CD4-positive, alpha-beta memory T cell (primary cell): ENCODE measurements at places on chromosomes 6 and 20.

GRCh38 chr6:4788953-4789584 is 12.9 kb downstream of the CDYL start:
- no peak for DNase-seq

- no peak for DNase-seq
These were observed 72.0 kb upstream of the F13A1 start for GRCh38 chr6:6392214-6393068.

DNA sequence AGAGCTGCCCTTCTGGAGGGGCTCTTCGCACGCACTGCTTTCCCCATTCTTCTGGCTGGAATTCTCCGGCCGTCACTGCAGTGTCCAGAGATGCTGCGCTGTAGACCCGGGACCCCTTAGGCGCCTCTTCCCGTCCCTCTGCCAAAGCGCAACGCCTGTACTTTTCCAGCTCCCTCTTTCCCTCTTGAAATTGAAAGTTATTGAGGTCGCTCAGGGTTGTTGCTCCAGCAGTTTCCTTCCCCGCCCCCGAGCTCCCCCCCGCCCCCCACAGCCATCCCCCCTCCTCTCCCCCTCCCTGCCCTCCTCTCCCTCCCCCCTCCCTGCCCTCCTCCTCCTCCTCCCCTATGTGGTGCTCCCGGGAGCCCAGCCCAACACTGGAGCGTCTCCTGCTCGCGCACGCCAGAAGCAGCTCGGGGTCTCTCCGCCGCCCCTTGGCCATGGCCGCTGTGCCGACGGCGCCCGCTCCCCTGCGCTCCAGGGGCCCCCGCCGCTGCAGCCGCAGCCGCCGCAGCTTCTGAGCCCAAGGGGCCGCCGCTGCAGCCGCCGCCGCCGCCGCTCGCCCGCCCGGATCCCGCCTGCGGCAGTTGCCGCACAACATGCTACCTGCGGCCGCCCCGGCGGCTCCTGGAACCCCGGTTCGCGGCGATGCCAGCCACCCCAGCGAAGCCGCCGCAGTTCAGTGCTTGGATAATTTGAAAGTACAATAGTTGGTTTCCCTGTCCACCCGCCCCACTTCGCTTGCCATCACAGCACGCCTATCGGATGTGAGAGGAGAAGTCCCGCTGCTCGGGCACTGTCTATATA is at the start of gene RSPO3:
Gene RSPO3, plus strand, starts transcription at position 374 of the 804 bp plus-strand sequence. CDS start 522 bp downstream, outside the sequence.
- no peak for DNase-seq

GRCh38 chr20:45320948-45321595 is 13.0 kb upstream of the MATN4 start:
- DNase-seq: peak; percentile 30

DNA sequence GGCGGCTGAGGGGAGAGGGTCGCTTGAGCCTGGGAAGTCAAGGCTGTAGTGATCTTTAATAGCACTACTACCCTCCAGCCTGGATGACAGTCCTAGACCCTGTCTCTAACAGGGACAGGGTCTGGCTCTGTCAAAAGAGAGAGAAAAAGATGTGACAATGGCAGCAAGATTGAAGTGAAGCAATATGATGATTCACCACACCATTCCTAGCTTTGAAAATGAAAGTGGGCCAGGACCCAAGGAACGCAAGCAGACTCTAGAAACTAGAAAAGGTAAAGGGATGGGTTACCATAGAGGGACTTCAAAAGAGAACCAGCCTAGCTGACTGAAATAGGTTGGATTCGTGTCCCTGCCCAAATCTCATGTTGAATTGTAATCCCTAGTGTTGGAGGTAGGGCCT is 426.9 kb downstream of the HTR1B start:
- DNase-seq: no peak

DNA sequence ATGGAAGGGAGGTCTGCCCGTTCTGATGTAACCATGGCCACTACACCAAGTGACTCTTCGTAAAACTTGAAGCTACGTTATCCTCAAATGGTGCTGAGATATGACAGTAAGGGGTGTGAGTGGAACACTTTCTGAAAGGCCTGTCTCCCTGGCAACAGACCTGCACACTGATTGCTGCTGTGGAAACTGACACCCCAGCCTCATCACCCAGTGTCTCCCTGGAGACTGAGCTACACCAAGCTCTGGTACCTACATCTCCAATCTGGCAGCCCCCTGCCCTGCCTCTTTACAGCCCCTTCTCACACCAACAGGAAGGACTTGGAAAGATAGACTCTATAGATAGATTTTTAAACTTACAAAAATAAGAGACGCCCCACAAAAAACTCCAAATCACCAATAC is 13.2 kb downstream of the PI16 start:
- DNase-seq: no peak

GRCh38 chr6:94769197-94769596 is 808.1 kb upstream of the MANEA start:
- DNase-seq: no peak

- no peak for DNase-seq
These were observed 76.8 kb upstream of the SYNDIG1 start for GRCh38 chr20:24392612-24393011.

DNA sequence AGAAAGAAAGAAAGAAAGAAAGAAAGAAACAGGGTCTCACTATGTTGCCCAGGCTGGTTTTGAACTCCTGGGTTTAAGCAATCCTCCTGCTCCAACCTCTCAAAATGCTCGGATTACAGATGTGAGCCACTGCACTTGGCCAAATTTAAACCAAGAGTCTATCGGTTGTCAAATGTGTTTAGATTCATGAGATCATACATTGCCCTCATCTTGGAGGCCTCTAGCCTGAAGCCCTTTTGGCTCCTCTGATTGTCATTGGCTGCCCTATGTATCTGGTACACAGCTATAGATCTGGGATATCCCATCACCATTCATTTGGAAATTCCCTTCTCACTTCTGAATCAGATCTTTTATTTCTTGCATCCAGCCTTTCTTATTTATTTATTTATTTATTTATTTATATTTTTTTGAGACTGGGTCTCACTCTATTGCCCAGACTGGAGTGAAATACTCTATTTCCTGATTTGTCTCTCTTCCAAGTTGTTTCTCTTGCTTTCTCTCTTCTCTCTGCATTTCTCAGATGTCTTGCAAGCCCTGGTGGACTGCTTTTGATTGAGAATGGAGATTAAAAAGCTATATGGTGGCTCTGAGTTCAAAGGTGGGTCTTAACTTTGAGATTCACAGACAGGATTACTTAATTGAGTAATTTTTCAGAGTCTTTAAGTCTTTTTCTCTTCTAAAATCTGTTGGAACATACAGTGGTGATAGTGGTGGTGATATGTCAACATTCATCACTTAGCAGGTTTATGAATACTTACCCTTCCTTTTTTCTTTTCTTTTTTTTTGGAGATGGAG is 121.9 kb downstream of the GJA1 start:
- no peak for DNase-seq

DNA sequence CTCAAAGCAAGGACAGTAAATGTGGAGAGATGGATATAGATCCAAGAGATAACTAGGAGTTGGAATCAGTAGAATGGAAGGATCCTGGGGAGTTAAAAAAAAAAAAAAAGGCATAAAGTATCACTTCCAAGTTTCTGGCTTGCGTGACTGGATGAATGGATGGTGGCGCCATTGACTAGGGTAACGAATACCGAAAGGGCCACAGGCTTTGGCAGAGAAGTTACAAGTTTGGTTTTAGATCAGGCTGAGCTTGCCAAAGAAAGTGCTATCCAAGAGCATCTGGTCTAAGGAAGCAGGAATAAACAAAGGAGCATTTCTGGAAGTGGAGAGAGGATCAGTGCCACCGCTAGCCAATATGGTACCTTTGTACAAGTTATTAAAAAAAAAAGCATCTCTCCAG is 17.5 kb downstream of the L3MBTL1 start:
- DNase-seq: no peak

DNA sequence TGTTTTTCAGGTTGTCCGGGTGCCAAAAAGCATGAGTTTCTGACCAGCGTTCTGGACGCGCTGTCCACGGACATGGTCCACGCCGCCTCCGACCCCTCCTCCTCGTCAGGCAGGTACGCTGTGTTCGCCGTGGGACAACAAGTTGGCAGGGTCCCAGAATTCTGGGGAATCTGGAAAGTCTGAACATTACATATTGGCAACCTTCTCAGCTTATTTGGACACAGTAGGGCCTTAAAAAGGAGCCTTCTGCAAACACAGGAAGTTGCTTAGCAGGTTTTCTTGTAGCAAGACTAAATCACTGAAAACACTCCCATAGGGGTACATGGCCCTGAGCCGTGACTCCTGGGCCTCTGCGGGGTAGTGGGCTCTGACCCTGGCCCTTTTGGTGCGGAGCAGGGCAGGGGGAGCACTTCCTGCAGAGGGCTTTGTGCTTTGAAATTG is 209.7 kb downstream of the SMOC2 start:
- no peak for DNase-seq

GRCh38 chr20:48892891-48893290 is 28.6 kb upstream of the ARFGEF2 start:
- no peak for DNase-seq

GRCh38 chr20:24657196-24657595 is 187.8 kb downstream of the SYNDIG1 start:
- no peak for DNase-seq

DNA sequence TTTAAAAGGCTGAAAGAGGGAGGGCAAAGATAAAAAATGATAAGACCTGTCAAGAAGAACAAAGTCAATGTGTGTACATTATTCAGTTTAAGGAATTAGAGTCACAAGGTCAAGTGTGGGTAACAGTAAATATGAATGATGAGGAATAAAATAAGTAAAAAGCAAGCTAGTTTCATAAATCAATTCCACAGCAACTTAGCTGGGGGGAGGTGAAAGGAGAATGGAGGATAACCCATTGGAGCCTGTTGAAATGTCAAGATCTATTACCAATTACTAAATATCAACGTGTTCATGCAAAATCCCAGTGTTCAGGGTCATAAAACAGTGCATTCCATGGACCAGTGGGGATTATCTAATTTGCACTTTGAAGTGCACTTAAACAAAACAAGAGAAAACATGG is 242.9 kb downstream of the TBX18 start:
- DNase-seq: no peak

GRCh38 chr20:20557406-20557805 is 155.0 kb downstream of the RALGAPA2 start:
- DNase-seq: no peak

DNA sequence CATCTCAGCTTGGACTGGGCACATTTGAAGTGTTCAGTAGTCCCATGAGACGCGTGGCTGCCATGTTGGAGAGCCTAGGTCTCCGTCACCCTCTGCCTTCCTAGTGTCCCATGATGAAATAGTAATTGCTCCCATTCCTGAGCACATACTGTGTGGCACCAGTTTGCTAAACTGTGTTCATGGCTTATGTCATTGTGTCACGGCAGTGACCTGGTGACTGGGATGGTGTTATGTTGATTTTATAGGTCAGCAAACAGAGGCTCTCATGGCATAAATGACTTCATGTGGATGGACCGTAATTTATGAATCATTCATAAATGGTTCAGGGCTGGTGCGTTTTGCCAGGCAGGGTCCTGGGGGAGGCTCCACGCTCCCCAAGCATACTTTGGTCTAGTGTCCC is 3.8 kb downstream of the BCAS4 start:
- DNase-seq: no peak

- peak; percentile 73 for DNase-seq
These were observed 1.0 kb downstream of the SCML4 start for GRCh38 chr6:107823047-107823557.

DNA sequence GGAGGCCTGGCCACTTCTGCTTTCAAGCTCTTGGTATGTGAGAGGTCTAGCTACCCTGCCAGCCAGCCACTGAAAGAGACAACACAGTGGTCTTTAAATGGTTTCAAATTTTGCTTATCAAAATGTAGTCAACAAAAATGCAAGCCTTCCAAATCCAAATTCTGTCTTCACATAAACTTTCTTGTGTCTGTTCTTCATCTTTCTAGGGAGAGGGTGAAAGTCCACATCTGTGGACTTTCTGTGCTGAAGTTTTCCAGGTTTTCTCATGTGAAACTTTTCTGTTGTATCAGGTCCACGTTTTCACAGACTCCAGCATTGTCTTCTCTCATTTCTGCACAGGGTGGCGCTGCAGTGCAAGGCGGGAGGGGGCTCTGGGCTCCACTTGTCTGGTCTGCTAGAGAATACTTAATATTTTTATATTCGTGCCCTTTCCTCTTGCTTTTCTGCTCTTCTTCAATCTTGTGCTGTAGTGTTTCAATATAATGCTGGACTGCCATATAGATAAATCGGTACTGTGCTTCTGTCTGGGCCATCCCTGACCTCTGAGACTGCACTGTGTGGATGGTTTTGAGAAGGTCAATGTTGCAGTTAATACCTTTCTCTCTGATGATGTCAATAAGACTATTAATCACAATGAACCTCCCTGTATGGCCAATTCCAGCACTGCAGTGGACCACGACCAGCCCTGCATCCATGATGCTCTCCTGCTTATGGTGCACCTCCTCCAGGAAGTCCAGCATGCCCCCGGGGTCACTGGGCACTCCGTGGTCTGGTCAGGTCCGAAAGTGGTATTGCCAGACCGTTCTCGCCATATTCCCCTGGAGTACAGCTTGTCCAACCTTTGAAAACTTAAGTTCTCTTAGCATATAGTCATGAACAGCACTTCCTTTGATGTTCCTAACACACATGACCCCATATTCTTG is 161.6 kb upstream of the TNFAIP3 start:
- peak; percentile 77 for DNase-seq

DNA sequence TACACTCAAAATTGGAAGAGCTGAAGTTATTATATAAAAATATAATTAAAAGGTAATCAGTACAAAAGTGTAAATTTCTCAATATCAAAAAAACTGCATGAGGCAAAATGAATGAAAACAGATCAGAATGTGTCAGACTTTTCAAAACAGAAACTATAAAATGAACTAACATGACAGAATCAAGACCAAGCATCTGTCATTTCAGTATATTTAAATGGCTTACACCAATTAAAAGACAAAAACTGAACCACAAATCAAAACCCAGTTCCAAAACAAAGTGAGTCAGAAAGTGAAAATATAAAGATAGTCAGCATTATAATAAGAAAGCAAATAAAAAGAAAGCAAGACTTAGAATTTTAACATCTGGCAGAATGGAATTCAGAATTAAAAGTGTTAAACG is 289.7 kb downstream of the UBE3D start:
- no peak for DNase-seq

- DNase-seq: no peak
These were observed 25.2 kb downstream of the UCKL1 start for GRCh38 chr20:63930971-63931553.
